ENCODE measurements at places on chromosomes 3 and 15.

DNA sequence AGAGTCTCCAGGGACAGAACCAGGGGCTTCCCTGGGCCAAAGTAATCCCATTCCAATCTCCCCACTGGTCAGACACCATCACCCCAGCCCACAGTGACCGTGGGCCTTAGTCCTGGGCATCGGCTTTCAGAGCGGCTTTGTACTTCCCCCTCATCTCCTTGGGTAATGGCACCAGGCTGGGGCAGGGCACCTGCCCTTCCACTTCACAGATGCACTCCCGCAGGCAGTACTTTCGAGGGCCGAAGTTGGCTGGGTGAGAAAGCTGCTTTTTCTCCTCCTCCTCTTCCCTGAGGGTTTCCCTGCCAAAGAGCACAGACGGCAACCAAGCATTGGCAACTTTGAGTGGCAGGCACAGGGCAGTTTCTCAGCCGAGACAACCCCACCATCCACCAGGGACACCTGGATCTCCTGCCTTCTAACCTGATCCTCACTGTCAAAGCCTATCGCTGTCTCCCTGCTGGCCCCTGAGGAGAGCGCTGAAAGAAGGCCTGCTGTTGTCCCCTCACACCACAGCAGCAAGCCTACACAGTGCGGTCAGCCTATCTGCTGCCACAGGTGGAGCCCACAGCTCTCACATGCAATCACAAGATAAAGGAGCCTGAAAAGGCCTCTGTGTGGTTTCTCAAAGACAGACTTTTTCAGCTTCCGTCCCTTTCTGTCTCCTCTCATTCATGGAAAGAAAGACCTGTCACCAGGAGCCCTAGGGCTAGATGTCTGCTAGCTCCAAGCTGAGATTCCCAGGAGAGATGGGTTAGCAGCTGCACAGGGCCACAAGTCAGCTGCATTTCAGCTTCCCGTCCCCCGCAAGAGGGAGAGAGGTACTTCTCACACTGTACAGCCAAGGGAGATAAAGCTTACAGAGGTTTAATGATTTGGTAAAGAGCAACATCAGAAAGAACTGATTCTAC lies 12.5 kb downstream of the MRPS25 start:
- no peak for ATAC-seq

GRCh38 chr3:172367205-172368105 lies 80.8 kb downstream of the GHSR start:
- ATAC-seq: no peak

GRCh38 chr15:81774309-81774708 lies 271.5 kb downstream of the MEX3B start:
- ATAC-seq: no peak

GRCh38 chr15:45812200-45812599 lies 177.4 kb downstream of the SQOR start:
- ATAC-seq: no peak
